ENCODE measurements at places on chromosomes 3 and 15.

DNA sequence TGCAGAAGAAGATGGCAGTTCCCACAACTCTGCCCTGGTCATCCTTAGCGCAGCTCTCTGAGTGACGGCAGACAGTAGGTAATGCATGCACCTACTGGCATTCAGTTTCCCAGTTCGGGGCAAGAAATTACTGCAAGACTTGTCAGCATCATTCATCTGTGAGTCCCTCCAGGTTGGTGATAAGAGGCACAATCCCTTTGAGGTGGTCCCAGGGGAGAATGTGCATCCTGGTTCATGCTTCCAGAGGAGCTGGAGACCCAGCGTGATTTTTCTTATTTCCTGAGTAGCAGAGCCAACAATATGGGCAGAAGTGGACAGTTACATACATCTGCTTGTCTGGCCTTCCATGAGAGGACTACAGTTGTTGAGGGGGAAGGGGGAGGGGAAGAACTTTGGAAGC, 235.9 kb upstream of the BHLHE40 start:
- no peak for DNase-seq

GRCh38 chr3:49787182-49787464, 781 bp upstream of the IP6K1 start:
- DNase-seq = peak; percentile 66

- DNase-seq = no peak
Measured at GRCh38 chr3:192373032-192373431, 354.3 kb downstream of the FGF12 start.

GRCh38 chr3:102104033-102104432, 254.7 kb downstream of the NFKBIZ start:
- DNase-seq = no peak

DNA sequence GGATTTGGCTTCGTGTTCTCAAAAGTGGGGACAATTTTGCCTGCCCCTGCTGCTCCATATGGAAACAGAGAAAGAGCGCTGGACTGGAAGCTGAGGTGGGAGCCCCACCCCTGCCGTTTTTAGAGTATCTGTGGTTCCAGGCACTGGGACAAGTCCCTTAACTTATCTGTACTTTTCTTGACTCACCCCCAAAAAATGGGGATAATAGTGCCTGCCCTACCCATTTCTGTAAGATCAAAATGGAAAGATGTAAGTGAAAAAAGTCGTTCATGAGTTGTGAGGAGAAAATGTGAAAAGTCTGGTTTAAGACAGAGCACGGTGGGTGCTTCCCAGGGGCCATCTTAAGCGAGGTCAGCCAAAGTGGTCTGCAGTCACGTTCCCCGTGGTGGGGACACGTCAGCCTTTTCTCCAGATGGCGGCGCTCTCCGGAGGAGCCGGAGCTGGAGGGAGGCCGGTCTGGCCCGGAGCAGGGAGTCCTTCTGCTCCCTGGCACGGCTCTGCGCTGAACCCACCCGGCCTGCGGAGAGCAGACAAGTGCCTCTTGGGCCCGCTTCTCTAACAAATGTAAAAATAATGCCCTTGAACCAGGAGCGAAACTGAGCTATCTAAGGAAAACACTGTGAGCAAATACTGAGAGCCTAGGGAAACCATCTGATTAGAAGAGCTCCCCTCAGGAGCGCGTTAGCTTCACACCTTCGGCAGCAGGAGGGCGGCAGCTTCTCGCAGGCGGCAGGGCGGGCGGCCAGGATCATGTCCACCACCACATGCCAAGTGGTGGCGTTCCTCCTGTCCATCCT, at the start of gene CLDN18:
Gene CLDN18, plus strand, starts transcription at position 690 of the 797 bp plus-strand sequence. Its CDS starts 61 bp downstream, at position 751.
- no peak for DNase-seq

GRCh38 chr15:48590723-48591122, 54.8 kb downstream of the FBN1 start:
- no peak for DNase-seq

Data from mammary epithelial cell (primary cell).